ENCODE measurements at places on chromosomes 3 and 15.
A peak's percentile ranks its signal among the peaks of the same experiment; 100 is the strongest.

DNA sequence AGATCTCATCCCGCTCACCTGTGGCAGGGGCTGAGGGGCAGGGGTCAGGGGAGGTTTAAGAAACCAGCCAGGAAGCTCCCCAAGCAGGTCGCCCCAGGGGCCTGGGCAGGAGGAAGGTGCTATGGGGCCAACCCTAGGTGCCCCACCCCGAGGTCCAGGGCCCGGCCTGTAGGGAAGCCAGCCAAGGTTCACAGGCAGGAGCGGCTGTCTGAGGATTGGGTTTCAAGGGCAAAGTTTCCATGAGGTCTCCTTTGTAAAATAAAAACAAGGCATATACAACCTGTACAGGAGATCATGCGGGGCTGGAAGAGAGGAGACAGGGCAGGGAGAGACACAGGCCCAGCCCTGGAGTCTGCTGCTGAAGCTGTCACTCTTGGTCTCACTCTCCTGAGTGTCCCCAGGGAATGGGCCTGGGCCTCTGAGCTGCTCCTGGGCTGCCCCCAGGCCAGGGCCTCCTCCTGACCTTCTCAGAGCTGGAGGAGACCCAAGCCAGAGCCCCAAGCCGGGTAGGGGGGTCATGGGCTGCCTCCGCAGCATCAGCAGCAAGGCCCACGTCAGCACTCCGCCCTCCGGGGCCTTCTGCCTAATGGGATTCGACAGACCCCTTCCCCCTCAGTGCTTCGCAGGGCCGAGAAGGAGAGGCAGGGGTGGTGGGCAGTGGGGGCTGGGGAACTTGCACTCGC, 5.5 kb downstream of the CPLX3 start:
- no peak for DNase-seq

DNA sequence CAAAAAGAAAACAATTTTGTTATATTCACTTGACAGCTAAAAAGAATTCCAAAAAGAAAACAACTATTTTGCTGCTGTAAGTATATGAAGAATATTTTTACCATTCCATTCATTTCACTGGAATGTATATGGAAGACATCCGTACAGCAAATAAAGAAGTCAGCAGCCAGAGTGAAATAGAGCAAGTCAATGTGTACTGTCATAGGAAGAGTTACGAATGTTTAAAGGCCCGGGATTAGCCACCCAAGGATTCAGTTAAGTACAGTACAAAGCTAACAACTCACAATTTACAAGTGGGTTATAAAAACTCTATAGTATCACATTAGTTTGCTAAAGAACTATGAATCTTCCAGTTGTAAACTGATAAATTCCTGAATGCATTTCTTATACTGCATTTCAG, 14.4 kb upstream of the XXYLT1 start:
- no peak for DNase-seq

DNA sequence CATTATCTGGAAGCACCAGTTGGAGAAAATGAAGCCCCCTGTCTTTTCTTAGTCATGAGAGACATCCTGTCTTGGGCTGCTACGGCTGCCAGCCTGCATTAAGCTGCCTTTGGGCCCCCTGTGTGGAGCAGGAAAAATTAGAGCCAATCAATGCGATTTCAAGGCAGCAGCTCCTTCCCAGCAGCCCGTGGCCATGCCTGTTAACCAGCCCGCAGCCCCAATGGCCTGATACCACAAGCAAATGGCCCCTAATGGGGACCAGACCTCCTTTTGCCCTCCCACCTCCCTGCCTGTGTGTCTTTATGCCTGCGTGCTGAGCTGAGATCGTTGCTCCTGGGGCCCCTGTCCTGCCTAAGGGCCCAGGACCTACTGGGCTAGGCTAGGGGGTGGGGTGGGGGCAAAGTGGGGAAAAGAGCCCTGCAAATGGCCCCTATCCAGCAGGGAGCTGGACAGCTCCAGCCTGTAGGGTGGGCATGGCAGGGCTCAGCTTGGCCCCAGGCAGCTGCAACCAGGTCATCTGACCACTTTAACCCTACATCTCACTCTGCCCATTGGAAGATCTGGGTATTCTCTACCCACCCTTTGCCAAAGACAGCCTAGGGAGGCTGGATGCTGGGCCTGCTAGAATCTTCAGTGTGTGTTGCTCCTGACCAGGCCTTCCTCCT, 53.8 kb upstream of the MRPS22 start:
- DNase-seq, result no peak

DNA sequence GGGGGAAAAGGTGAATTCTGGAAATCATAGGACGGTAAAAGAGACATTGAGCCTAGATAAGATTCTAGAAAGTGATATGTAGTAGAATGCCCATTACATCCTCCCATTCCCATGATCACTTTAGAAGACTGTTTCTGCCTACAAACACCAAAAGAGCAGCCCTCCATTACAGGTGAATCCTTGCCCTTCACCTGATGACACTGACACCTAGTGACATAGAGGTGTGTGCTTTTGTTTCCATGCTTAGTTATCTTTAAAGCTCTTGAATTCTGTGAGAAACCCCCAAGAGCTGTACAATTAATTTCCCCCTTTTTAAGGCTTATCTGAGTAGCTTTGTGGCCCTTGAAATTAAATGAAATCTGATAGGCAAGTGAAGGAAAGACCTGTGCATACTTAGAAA, 8.3 kb upstream of the BBX start:
- no peak for DNase-seq

- peak; percentile 7 for DNase-seq
Measured at GRCh38 chr15:48560321-48561051, 85.0 kb downstream of the FBN1 start.

- no peak for DNase-seq
Measured at GRCh38 chr15:49610157-49610918, 10.3 kb downstream of the FAM227B start.

GRCh38 chr3:130522399-130522798, 5.4 kb downstream of the COL6A6 start:
- no peak for DNase-seq

- no peak for DNase-seq
Measured at GRCh38 chr15:67549736-67550135, 7.2 kb downstream of the MAP2K5 start.

GRCh38 chr3:154842536-154842935, 237.6 kb upstream of the MME start:
- no peak for DNase-seq

DNA sequence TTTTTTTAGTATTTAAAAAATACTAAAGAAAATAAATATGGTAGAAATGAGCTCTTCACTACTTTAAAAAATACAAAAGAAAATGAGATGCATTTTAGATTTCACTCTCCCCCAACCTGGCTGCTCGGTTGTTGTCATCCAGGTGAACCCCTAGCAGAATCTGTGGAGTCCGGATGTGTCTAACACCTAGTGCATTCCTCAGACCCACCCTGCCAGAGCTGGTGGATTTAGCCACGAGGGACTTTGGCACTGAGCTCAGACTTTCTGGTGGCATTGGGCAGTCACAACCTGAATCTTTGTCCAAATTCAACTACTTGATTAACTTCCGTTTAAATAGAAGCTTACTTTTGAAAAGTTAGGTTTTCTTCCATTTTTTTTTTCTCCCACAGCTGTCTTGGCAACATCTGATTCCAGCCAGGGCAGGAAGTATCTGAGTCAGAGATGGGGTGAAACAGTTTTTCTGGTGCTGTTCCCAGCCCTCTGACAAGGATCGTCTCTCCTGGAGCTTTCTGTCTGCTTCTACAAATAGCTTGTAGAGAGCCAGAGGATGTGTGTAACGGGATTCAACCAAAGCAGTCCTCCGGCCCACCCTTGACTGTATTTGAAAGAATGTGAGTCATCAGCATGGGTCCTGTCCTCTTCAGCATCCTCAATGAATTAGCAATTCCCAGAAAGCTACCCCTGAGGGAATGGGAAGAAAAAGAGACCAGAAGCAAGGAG, 301.8 kb upstream of the MCTP2 start:
- DNase-seq, result no peak

GRCh38 chr15:68642491-68642845, 63.7 kb downstream of the CORO2B start:
- DNase-seq, result no peak

- no peak for DNase-seq
Measured at GRCh38 chr15:31930967-31931366, 99.3 kb upstream of the CHRNA7 start.

DNA sequence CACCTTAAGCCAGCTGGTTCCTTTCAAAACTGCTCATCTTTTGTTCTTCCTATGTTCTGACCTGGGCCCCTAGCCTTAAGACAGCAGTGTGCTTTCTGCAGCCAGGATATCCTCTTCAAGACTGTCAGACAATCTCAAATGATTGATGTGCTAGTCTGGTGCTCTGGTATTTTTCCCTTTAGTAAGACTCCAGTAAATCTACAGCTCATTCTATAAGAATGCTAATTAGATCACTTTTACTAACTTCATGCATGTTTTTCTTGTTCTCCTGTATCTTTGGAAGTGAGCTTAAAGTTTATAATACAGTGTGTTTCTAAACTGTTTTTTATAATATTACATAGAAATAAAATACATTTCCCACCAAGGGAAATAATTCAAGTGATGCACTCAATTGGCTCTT, 220.9 kb upstream of the NANOGP8 start:
- no peak for DNase-seq

GRCh38 chr15:92243227-92243626, 150.5 kb upstream of the ST8SIA2 start:
- DNase-seq, result no peak

- no peak for DNase-seq
Measured at GRCh38 chr3:98778852-98779413, 15.8 kb downstream of the ST3GAL6 start.

GRCh38 chr3:105827959-105828358, 40.9 kb downstream of the CBLB start:
- DNase-seq, result no peak

- no peak for DNase-seq
Measured at GRCh38 chr15:30984542-30984941, 6.9 kb downstream of the MTMR10 start.

- no peak for DNase-seq
Measured at GRCh38 chr3:33687406-33688010, 30.5 kb downstream of the CLASP2 start.

GRCh38 chr3:73470860-73471259, 153.9 kb downstream of the PDZRN3 start:
- no peak for DNase-seq

DNA sequence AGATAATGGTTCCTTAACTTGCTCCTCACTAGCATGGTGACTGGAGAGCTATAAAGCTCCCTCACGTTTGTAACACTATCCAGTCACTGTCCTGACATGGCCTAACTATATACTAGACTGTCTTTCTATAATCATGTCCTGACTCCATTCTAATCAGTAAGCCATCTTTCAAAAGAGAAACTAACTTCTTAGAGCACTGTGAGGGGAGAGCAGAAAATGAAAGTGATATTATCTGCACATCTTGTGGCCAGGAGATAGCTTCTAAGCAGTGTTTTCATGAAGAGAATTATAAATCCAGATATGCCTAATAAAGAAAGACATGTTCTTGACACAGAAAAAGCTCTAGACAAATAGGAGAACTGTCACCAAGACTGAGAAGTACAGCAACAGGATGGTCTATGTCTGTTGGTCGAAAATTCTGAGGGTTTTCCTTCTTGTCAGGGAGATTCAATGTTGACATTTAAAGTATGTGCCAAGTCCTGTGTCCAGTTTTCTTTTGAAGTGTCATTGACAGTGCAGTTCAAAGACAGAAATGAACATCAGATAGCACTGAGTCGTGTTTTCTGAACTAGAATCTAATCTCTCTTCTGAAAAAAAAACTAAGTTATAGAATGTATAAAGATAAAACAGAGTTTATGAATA, 230.6 kb upstream of the PEX5L start:
- peak; percentile 26 for DNase-seq

DNA sequence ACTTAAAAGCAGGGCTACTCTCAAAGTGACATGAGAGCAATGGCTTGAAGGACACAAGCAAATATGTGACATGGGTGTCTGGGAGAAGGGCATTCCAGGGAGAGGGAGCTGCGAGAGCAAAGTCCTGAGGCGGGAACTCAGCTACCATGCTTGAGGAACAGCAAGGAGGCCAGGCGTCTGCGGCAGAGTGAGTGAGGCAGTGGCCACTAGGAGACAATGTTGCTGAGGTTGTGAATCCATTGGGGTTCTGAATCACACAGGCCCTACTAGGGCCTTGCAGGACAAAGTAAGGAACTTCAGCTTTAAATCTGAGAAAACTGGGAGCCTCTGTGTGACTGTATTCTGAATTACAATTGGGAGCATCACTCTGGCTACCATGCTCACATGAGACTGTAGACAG, 94.1 kb upstream of the PRICKLE2 start:
- no peak for DNase-seq

- no peak for DNase-seq
Measured at GRCh38 chr3:103403191-103403590, 968.4 kb downstream of the ZPLD1 start.
